ENCODE measurements at places on chromosomes 1 and 21.
A peak's percentile ranks its signal among the peaks of the same experiment; 100 is the strongest.

- DNase-seq, result no peak
Observed at GRCh38 chr1:165161130-165161529, 195.4 kb downstream of the LMX1A start.

DNA sequence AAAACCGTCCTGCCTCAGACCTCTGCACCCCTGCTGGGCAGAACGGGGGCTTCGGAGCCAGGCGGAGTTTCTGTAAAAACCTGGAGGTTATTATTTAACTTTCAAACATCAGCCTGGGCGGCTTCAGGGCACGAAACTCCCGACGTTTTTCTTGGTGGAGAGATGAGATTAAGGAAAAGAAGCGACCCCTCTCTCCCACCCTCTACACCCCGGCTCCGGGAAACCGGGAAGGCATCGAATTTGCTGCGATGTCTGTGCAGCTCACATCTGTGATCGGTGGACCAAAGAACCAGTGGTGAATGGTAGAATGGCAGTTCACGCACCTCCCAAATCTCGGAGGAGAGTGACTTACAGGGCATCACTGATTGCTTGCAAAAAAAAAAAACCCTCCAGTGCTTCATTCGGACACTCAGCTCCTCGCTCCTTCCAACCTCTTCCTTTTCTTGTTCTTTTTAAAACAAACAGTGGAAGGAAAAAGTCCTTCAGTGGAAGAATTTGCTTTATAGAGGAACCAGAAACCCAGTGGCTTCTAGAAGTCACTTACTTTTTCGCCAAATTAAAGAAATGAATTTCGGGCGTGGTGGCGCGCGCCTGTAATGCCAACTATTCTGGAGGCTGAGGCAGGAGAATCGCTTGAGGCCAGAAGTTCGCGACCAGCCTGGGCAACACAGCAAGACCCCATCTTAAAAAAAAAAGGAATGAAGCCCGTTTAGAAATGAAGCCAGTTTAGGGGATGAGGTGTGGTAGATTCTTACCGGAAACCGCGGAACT, 884 bp downstream of the PHACTR4 start:
- no peak for DNase-seq

DNA sequence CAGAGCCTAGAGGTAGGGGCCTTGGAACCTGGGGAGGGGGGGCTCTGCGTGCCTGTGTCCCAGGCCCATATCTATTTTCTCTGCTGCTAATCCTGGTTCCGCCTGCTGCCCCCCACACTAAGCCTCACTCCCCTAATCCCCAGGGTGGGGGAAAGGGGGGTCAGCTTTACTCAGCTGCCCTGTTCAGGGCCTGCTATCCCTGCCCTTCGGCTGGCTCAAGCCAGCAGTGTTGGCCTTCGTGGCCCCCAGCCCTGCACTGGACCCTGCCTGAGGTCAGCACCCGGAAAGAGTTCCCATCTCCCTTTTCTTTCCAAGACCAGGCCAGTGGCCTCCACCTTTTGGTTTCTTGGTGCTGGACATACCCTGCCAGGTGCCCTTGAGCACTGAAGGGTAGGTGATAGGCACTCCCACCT, 8.4 kb downstream of the ZBTB7B start:
- DNase-seq, result no peak

GRCh38 chr1:214475746-214476145, 75.7 kb downstream of the PTPN14 start:
- no peak for DNase-seq

- no peak for DNase-seq
Observed at GRCh38 chr1:88801575-88802208, 89.7 kb downstream of the GTF2B start.

DNA sequence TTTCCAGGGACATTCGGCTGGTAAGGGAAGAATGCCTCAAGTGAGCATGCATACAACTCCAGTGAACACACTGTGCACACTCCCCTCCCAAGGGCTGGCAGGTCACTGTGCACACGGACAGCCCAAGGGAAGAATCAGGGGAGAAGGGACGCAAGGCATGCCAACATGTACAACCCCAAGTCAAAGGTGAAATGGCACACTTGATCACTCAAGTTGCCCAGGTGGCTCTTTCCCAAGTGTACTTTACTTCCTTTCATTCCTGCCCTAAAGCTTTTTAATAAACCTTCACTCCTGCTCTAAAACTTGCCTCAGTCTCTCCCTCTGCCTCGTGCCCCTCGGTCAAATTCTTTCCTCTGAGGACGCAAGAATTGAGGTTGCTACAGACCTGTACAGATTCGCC, 13.5 kb upstream of the SLC1A7 start:
- no peak for DNase-seq

DNA sequence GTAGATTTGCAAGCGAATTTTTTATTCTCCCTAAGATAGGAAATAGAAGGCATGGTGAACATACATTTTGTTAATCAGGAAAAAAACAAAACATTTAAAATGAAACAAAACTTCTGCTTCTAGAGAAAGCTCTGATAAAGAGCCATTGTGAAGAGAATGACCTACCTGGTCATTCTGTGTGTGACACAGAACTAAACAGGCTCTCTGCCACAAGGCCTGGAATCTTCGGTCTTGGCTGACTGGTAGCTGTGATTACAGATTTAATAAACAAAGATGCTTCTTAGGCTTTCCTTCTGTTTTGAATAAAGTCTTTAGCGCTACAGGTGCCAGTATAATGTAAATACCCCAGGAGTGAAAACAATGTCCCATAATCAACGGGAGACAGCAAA, 22.1 kb downstream of the SLC35D1 start:
- no peak for DNase-seq

DNA sequence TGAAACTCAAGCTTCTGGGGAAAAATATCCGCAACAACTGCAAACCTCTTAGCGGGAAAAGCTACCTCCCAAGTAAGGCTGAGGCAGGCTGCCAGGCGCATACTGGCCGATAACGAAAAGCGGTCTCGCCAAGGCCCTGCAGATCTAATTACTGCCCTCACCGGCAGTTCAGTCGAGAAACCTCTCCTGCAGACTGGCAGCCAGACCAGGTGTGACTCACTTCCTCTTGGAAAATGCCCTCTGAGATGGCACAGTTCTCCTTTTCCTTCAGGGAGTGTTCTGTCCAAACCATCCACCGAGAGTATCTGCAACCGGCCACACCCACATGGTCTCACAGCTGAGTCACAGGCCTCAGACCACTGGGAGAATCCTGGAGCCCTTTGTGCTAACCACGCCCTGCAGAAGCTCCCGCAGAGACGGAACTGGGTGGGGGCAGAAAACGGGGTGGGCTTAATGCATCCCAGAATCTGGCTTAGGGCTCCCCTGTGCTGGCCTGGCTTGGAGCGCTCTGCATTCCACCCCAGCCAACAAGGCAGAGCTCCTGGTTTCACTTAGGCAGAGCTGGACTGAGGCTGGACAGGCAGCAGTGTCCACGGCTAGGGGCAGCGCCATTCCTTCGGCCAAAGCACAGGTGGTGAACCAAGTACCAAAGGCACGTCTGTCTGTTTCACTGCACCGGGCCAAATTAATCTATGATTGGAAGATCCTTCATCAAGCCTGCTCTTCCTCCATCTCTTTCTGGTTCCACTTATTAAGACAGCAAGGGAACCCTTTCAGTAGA, 1.2 kb downstream of the S100A10 start:
- DNase-seq, result peak; percentile 34

GRCh38 chr21:43626390-43626789, 32.9 kb downstream of the HSF2BP start:
- DNase-seq, result no peak

DNA sequence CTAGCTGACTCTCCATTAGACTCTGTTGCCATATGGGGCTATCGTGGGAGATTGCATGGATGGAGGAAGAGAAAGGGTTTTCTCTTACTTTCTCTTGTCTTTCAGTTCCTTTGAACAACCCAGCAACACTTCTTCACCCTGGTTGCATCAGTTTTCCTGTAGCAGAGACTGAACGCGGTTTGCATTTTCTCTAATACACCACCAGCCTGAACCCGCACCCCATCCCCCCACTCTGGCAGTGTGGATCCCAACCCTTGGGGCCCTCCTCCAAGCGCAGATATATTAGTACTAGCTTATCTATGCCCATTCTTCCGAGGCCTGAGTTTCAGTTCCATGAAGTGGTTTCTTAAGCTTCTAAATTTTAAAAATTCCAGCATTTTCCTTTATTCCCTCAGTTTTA, 12.6 kb downstream of the DR1 start:
- DNase-seq, result no peak

DNA sequence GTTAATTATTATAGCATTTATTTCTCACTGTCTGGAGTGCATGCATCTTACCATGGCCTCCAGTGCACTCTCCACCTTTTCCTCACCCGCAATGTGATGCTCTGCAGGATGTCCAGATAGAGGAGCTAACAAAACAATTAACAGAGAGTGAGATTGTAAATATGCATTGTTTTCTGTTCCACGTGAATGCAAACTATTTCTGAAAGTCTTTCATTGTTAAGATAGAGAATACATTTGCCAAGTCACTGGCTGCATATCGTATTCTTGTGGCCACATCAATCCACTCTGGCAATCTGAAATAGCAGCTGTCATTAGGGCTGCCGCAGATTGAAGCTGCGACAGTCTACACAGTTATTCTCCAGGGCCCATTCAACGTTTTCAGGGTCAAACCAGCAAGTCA, 143.8 kb downstream of the DUSP10 start:
- DNase-seq, result no peak

- DNase-seq, result no peak
Observed at GRCh38 chr1:205565799-205566198, 61.3 kb downstream of the CDK18 start.

DNA sequence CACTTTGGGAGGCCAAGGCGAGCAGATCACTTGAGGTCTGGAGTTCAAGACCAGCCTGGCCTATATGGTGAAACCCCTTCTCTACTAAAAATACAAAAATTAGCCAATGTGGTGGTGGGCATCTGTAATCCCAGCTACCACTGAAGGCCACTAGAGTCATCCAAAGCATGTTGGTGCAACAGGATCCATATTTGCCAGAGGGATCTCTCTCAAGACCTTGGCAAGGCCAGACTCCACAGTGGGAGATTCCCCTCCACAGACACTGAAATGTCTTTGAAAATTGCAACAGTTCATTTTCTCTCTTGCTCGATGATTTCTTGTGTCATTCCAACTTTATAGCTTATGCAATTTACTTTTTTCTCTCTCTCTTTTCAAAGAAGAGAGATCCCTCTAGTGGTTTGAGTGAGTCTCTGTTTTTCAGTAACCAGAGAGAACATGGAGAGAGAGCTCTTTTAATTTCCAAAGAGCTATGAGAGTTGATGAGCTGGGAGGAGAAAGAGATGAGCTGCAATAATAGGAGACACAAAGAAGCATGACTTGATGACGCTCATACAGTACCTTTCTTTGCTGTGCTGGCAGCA, 176.8 kb upstream of the USP25 start:
- DNase-seq, result no peak

DNA sequence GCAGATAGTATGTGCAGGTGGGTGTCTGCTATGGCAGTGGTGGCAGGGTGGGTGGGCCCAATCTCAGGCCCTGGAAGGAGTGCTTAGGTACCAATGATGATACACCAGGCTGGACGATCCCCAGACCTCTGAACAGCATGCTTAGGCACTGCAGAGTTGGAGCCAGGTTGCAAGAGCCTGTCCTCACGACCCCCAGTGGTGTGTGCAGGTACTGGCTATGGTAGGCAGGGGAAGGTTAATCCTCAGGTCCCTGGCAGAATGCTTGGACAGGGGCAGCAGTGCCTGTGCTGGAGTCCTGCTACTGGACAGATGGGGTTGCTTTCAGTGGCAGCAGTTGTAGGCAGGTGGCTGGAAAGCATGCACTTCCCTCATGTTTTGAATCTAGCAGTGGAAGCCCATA, 100.5 kb upstream of the NEK7 start:
- no peak for DNase-seq

GRCh38 chr1:6494627-6495026, 3.2 kb upstream of the PLEKHG5 start:
- DNase-seq, result no peak

- no peak for DNase-seq
Observed at GRCh38 chr1:111855260-111855659, 99.6 kb downstream of the DDX20 start.

DNA sequence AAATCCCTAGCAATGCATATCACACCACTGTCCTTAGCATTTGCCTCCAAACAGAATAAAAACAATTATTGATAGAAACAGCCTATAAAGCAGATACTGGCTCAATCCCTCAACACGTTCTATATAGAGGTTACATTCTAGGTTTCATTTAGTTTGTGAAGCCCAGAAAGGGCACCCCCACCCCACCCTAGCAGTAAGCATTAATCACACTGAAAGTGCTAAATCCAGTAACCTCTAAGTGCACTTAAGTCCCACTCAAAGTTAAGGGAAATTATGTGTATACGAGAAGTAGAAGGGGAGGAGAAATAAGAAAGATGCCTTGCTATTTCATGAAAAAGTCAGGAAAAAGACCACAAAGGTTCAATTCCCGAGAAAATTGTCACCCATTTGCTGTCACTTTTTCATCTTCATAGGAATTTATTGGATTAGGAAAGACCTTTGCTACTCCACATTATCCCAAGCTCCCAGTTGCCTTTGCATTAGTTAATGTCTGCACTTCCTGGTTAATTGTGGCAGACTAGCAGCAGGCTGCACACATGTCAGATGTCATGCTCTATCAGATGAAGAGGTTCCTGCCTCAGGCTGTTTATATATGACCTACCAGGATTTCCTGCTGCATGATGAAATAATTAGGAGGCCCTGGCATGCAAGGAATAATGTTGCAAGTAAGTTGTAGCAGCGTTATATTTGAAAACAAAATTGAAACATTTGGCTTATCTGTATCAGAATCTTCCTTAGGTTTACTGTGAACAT, 54.5 kb upstream of the LHX8 start:
- no peak for DNase-seq

GRCh38 chr1:204624631-204625216, 60.8 kb downstream of the LRRN2 start:
- no peak for DNase-seq
